Activated T-cell treated with anti-CD3 and anti-CD28 coated beads for 1 hour (primary cell): ENCODE measurements at places on chromosomes 6 and 20.

DNA sequence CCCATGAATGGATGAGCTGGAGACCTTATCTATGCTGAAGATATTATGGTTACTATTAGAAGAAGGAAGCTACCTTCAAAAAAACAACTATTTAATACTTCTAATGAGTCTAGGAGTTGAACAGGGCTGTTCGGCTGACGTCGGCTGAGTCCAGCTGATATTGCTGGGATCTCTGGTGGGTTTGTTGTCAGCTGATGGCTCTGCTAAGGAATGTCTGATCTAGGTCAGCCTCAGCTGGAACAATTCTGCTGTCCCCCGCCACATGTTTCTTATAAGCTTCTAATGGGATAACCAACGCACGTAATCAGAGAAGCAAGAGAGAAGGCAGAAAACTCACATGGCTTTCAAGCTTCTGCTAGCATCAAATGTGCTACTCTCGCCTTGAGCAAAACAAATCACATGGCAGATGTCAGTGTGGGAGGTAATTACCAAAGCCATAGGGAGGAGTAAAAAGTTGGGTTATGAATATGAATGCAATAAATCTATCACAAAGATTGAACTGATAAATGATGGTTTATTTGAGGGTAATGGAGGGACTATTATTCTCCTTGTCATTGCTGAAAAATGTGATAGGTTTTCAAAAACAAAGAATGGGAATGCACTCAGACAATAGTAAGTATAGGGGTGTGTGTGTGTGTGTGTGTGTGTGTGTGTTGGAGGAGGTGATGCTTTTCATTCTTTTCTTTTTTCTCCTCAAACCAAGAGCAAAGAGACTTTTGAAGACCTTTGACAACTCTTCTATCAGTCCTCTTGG is 71.5 kb downstream of the BTBD3 start:
- DNase-seq = no peak

GRCh38 chr6:22325481-22325880 is 28.6 kb upstream of the PRL start:
- DNase-seq = no peak

DNA sequence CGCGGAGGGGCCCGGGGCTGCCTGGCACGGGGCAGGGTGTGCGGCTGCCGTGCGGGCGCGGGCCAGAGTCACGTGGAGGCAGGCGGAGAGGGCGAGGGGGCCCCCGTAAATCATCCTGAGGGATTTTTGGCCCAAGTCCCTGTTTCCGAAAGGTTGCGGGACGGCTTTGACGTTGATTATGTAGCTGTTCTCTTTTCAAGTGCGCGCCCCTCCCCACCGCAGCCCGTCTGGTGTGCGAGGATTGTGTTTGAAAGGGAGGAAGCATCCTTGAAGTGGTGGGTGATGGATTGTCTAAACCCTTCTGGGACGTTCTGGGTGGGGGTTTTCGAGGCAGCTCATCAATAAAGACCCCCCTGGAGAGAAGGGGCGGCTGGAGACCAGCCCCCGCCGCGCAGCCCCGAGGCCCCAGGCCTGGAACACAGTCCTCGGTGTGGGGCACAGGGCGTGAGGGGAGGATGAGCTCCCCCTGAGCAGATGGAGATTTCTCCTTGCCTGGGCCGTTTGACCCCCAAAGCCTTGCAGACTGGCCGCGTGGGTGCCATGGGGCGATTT is 7.0 kb upstream of the FOXF2 start:
- DNase-seq = no peak

DNA sequence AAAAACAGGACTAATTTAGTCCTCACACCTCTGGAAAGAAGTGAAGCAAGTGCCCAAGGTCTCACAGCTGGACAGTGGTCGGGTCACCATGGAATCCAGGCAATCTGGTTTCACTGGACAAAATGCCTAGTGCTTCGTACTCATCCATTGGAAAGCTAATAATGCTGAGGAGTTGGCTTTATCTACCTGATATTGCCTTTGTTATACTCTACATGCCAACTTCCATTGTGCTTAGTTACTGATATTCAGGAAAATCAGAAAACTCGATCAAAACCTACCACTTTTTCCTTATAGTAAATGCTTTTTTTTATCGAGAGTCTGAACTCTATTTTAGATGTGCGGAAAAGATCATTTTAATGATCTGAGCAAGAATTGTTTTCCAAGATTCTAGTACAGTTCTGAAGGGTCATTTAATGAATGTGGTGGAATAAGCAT is 966 bp downstream of the CFAP206 start:
- no peak for DNase-seq

GRCh38 chr6:152248980-152249379 is 388.2 kb downstream of the SYNE1 start:
- DNase-seq = no peak

GRCh38 chr6:57342148-57342669 is 24.8 kb downstream of the PRIM2 start:
- no peak for DNase-seq

GRCh38 chr6:165376100-165376499 is 66.7 kb upstream of the C6orf118 start:
- no peak for DNase-seq

GRCh38 chr6:109693111-109693510 is 2.0 kb downstream of the FIG4 start:
- DNase-seq = no peak

- no peak for DNase-seq
These were observed 83.3 kb downstream of the OPRM1 start for GRCh38 chr6:154122195-154122925.
